ENCODE measurements at places on chromosomes 1 and 21.
A peak's percentile ranks its signal among the peaks of the same experiment; 100 is the strongest.

GRCh38 chr1:29290414-29290985 lies 54.2 kb downstream of the PTPRU start:
- DNase-seq = no peak

DNA sequence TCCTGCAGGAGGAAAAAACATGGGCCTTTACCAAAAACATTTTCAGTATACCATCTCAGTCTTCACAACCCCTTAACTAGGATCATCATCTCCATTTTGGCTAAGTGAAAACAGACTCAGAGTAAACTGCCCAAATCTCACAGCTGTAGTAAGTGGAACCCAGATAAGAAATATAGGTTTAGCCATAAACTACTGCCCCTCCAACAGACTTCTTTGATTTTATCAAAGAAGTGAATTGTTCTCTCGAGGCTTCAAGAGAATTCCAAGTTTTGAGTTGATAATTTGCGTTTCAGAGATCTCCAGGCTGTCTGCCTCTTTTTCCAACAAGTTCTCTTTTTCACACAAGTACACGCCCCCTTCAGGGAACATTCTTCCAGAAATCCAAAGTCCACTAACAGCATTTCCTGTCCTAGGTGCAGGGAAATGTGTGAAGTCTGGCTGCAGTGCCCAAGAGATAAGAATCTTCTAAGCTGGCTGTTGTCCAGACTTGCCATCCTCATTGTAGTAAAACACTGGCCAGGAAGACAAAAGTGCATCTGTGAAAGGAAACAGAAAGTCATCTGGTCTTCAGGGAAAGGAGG lies 30.8 kb downstream of the RNF19B start:
- no peak for DNase-seq

GRCh38 chr1:38870996-38871395 lies 2.2 kb downstream of the MYCBP start:
- DNase-seq = no peak

- no peak for DNase-seq
These were observed 9.8 kb upstream of the PHTF1 start for GRCh38 chr1:113768916-113769600.

GRCh38 chr1:47814612-47815395 lies 182.4 kb downstream of the TRABD2B start:
- no peak for DNase-seq

- peak; percentile 16 for DNase-seq
These were observed 43.6 kb upstream of the WNT2B start for GRCh38 chr1:112465122-112465521.

GRCh38 chr1:230972855-230973271 lies 5.8 kb downstream of the TTC13 start:
- DNase-seq = no peak

DNA sequence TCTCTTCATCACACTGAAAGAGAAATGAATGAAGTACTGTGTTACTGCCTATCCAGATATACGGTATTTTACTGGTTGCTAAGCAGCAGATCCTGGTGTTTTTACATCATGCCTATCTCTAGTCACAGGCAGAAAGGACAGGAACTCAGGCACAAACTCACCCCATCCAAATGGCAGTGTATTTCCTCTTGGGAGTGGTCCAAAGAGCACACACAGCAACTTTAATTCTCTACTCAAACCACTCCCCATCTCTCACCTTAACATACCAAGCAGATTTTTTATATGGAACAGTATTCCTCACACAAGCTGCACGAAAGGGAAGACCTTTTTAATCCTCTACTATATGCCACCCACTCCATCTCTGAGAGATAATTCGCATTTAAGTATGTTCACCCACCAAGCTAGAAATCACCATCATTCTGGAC lies 27.3 kb downstream of the EIF4G3 start:
- DNase-seq = peak; percentile 70

DNA sequence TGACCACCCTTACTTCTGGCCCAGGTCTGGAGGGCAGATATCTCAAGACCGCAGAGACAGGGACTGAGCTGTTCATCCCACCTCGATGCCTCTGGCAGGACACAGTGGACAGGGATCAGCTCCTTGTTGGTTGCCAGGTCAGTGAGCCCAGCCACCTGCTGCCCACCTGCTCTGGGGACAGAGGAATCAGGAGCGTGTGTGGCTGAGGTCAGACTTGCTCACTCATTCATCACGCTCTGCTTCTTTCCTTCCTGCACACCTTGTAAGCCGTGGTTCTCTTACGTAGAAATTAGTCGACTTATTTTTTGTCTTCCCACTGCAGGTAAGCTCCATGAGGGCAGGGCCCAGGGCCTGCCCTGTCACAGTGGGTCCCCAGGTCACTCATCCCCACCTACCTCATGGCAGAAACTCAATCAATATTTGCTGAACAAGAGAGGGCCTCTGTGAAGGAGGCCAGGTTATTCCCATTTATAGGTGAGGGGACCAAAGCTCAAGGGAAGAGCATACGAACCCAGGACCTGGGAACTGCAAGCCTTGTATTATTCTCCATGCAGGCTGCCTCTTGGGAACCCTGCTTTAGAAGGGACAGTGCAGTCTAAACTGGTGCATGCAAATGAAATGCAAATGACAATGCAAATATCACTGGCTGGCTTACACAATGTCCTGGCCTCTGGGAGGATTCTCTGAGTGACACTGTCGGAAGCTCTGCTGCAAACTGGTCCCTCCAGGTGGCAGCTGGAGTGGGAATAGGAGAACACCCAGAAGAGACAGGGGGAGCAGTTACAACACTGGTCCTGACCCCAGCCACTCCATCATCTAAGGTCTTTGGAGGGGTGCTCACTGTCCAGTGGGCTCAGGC lies 58.4 kb upstream of the PAX7 start:
- DNase-seq = no peak

DNA sequence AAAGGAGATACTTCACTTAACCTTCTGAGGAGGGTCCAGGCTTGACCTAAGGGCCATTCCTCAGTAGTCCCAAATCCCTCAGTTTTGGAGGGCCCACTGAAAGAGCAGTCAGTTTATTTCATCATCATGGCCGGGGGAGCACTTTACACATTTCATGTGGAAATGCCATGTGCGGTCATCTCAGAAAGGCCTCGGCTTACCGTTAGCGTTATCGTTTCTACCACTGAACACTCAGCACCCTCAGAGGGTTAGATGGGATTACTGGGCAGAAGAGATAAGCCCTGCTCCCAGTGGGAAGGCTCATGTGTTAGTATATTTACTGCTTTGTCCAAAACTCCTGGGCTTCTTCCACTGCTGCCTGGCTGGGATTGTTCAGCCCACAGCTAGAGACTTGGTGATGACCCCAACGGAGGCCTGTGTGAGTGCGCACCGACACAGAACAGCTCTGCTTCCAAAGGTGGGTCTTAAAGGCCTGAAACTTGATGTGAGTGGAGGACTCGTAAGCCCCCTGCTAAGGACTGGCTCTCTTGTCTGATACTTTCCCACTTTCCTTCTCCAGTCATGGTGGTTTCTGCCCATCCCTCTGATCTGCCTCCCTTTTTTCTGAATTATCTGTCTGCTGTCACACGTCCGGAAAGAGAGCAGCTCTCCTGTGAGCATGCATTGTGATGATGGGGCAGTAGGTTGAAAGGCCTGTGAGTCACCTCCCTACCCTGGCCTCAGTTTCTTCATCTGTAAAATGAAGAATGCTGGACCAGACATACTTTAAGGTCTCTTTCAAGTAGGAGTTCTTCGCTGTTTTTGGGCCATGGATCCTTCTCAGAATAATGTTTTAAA lies 284.5 kb downstream of the ASTN1 start:
- no peak for DNase-seq

GRCh38 chr1:31381394-31382294 lies 8.8 kb upstream of the FABP3 start:
- no peak for DNase-seq

GRCh38 chr1:93615582-93616150 lies 66.0 kb downstream of the BCAR3 start:
- DNase-seq = no peak

GRCh38 chr1:221758455-221758854 lies 16.6 kb upstream of the DUSP10 start:
- no peak for DNase-seq

DNA sequence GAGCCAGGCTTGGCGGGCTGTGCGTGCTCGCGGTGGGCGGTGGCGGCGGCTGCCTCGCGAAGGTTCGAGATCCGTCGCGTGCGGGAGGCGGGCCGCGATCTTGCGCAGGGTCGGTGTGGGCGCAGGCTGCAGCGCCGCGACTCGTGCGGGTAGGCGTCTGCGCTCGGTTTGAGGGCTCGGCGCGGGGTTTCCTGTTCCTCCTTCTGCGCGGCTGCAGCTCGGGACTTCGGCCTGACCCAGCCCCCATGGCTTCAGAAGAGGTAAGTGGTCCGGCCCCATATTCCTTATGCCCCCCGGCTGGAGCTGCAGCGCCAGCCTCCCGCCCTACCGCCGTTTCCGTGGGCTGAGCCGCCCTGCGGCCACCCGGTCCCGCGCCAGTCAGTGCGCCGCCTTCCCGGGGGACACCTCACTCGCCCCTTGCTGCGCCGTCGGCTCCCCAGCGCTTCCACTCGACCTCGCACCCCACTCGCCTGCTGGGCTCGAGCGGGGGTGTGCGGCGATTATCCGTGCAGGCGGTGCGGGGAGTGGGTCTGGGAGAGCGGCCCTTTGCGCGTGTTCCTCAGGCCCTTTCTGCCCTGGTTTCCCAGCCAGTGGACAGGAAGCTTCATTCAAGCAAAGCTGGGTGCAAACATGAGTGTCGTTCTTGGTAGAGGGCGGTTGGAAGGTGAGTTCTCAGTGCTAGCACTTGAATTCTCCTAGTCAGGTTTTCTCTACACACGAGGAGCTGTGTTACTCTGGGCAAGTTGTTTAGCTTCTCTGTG lies at the start of gene CACYBP:
Gene CACYBP (plus strand): TSS at position 12 of the 761 bp plus-strand sequence. CDS start 234 bp downstream, at position 246.
- peak; percentile 47 for DNase-seq

DNA sequence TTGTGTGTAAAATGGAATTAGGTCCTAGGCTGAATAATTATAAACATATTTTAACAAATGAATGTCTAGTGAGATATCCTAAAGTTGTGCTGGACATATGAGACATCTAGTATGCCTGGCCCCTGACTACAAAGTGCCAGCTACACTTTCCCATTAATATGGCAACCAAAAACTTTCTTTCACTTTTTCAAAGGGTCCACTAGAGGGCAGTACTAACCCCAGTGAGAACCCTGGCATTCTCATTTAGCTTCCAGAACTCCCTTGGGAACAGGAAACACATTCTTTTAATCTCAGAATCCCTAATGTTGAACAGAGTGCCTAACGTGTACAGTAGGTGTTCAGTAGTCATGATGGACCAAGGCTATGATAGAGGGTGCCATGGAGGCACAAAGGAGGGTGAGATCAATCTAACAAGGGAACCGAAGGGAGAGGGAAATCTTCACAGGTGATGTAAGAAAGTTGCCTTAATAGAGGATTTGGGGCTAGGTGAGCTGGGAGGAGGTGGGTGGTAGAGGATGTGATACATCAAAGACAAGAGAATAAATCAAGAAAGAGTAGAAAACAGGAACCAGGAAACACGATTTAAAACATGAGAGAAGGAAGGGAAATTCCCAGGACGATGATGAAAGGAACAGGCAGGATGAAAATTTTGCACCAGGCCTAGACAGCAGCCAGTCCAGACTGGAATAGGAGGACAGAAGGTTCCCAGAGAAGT lies 41.6 kb downstream of the NSL1 start:
- DNase-seq = peak; percentile 39

DNA sequence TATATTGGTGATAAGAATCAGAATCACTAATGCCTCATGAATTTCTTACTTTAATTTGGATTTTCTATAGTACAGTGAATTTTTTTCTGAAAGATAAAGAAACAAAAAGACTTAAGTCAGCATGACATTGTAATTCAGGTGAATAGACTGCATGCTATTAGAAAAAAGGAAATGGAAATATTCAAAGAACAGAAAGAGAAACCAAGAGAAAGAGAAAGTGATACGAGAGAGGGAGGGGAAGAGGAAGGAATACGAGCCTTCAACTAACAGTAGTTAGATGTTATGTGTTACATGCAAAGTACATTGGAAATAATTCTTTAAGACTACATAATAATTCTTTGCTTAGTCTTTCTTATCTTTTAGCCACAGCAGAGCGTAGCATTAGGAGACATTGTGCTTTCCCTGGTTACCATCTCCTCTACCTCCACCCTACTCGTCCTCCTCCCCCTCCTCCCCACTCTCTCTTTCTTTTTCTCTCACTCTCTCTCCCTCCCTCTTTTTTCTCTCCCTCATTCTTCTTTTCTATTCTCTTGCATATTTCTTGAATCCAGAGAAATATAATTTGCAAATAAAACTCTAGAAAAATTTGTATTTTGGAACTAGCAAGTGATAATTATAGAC lies 46.4 kb upstream of the ADGRL4 start:
- no peak for DNase-seq

- no peak for DNase-seq
These were observed 74.8 kb upstream of the LRRN2 start for GRCh38 chr1:204760350-204760749.

DNA sequence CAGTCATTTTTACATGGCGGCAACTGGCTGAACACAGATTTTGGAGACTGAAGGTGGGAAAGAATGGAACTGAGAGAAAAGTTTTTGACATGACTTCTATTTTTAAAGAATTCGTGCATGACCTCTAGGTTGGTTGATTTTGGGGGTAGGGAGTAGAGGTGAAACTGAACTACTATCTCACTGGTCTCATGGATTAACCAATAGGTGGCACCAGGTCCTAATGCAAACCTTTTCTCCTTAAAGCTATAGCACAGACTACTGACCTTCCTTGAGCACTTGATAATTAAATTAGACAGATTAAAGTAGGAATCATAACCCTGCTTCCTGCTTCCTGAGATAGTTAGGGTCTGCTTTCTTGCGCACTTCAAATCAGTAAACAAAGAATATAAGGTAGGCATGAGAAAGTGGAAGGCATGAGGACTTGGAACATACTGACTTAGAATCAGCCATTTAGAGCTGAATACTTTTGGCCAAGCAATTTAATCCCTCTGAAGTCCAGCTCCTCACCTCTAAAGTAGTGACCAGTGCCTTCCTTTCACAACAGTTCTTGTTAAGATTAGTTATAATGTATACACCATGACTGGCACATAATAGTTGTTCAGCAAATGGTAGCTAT lies 206.0 kb downstream of the CENPF start:
- DNase-seq = no peak

GRCh38 chr1:158101927-158102326 lies 78.8 kb upstream of the CD1D start:
- no peak for DNase-seq

GRCh38 chr1:26970810-26971209 lies 10.5 kb upstream of the KDF1 start:
- no peak for DNase-seq

DNA sequence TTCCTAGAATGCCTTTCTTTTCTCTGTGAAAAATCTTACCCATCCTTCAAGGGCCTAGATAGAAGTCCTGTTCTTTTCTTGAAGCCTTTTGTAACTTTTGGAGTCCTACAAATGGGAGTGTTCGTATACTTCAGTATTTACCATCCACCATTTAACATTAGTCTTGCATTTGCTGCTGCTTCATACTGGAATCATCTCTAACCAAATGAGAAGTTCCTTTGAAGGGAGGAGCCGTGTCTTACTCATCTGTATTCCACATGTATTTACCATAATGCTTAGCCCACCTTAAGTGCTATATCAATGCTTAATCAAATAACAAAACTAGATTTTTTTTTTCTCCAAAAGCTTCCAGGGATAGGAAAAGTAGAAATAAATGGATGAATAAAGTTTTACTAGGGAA lies 7.1 kb downstream of the PRDX6 start:
- no peak for DNase-seq

All from putamen (tissue), 1 donor.